ENCODE measurements at places on chromosomes 12 and 14.

DNA sequence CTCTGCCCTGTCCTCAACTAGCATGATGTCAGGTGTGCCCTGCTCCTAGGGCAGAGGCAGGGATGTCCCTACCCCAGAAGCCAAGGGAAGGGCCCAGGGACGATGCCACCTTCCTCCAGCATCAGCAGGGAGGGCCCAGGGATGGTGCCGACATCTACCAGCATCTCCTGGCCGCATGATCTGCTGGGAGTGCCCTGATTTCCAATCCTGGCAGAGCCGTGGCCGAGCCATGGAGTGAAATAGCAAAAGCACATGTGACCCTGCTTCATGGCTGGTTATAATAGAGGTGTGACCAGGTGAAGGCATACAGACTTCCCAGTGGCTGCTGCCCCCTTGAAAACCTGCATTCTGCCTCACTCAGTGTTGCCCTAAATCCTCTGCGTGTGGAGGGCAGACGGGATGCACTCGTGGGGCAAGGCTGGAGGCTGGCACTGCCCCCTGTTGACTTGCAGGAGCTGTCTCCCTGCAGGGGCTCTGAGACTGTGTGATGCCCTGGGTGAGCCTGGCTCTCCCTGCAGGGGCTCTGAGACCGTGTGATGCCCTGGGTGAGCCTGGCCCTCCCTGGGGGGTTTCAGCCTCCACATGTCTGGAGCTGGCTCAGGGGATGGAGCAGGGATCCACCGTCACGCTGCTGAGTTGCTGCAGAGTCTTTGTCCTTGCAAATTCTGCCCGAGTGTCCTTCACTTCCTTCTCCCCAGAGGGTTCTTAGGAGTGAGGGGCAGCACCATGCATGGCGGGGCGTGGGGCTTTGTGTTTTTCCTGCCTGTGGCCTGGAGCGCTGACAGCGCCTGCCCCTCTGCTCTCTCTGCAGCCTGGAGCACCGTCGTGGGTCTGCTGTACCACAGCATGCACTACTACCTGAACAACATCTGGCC lies 51.7 kb downstream of the ADGRD1 start:
- DNase-seq, result no peak

DNA sequence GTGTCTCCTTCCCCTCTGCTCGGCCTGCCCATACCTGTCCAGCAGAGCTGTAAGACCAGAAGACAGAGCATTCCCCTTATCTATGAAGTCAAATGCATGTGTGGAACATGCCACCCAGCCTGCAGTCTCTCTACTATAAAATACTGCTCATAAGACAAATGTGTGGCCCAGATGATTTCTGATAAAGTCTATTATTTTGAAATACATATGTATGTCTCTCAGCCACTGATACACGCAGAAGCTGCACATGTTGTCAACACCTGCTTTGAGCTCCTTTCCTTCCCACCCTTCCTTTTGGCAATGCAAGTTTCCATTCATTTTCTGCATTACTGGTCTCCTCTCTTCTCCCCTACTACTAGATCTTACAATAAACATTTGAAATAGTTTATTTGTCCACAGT lies 38.8 kb downstream of the NTF3 start:
- no peak for DNase-seq

DNA sequence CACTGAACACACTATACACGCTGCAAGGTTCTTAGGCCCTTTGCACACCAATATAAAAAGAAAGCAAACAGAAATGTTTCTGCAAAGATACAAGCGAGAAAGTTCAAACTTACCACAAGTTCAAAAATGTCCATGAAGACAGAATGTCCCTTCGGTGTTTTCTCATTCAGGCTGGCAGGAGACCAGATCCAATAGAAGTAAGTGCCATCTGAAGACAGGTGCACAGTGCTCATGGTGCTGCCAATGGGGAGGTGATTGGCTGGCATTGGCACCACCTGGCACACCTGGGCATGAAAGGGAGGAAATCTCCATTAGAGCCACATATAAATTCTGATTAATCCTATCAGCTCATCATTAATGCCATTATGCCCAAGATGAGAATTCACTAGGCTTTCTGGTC lies 76.3 kb downstream of the HECTD4 start:
- DNase-seq, result no peak

GRCh38 chr12:122841544-122842321 lies 6.5 kb downstream of the HIP1R start:
- peak; percentile 82 for DNase-seq

- DNase-seq, result no peak
Observed at GRCh38 chr14:83356080-83356479, 1822.4 kb upstream of the SEL1L start.

DNA sequence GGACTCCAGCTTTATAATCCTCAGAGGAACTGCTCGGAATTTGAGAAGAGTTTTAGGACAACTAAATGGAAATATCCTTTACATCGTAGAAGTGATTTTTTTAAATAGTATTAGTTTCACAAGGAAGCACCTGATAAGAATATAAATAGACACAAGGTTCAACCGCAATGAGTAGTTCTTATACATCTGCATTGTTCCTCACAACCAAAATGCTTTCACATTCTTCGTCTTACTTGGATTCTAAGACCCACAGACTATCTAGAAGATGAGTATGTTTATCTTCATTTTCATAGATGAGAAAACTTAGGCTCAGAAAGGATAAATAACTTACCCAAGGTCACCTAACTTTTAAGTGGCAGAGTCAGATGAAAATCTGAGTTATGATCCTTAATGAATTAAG lies 469.0 kb downstream of the GALC start:
- no peak for DNase-seq

DNA sequence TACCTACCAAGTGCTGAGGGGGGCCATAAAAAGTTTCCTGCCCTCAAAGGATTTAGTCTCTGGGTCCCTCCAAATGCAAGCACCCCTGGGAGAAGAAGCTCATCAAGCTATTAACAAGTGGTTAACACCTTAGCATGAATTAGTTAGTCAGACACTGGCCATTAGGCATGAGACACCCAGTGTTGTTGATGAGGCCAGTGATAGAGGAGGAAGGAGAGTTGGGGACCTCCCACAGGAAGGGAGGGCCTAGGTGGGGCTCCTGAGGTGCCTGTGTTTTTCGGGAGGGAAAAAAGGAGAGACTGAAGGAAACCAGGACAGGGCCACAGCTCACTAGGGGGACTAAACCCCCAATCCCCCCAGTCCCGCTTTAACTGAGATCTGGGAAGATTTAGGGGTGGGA lies 4.5 kb upstream of the KRT71 start:
- DNase-seq, result no peak

DNA sequence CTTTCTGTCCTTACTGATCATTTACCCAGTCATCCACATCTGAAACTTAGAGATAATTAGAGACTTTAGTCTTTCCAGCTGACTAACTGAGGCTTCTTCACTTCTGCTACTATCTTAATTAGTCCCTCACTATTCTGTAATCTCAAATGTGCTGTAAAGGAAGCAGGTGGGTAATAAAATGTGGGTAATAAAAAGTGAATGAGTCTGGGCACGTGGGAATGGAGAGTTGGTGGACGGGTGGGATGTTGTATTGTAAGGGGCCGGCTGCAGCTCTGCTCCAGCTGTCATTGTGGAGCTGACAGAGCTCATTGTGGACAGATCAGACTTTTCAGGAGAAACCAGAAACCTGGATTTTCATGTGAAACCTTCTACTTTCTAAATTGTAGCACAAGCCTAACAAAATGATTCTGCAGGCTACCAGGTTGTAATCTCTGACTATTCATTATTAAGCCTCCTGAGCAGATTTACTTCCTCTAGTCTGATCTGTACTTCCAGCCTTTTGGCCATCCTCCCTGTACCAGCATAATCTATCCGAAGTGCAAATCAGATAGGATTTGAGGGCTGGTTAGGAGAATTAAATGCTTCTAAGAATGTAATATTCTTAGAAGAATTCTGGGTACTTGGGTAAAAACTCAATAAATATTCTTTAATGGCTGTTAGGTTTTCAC lies 42.0 kb upstream of the BMAL2 start:
- DNase-seq, result no peak

- no peak for DNase-seq
Observed at GRCh38 chr14:29489911-29490425, 437.7 kb downstream of the PRKD1 start.

- no peak for DNase-seq
Observed at GRCh38 chr12:89072294-89073026, 279.8 kb downstream of the DUSP6 start.

- DNase-seq, result no peak
Observed at GRCh38 chr14:95057851-95058250, 99.5 kb downstream of the DICER1 start.

- DNase-seq, result no peak
Observed at GRCh38 chr14:59213368-59214315, 25.2 kb downstream of the DAAM1 start.

- no peak for DNase-seq
Observed at GRCh38 chr12:89029961-89030360, 322.3 kb downstream of the DUSP6 start.

DNA sequence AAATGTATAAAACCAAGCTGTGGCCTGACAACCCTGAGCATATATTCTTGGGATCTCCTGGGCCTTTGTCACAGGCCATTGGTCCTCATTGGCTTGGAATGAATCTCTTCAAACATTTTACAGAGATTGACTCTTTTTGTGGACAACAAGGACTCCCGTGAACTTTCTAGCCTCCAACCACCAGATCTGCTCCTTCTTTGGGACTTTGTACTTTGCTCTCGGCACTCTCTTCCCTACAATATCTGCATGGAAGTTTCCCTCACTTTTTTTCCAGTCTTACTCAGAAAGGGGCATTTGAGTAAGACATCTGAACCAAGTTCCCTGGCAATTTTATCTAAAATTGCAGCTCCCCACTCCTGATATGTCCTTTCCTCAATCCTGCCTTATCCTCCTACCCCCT lies 158.8 kb downstream of the PHLDA1 start:
- no peak for DNase-seq

- DNase-seq, result no peak
Observed at GRCh38 chr14:75432411-75432810, 4.6 kb downstream of the JDP2 start.

GRCh38 chr12:104641862-104642261 lies 185.1 kb downstream of the CHST11 start:
- no peak for DNase-seq

DNA sequence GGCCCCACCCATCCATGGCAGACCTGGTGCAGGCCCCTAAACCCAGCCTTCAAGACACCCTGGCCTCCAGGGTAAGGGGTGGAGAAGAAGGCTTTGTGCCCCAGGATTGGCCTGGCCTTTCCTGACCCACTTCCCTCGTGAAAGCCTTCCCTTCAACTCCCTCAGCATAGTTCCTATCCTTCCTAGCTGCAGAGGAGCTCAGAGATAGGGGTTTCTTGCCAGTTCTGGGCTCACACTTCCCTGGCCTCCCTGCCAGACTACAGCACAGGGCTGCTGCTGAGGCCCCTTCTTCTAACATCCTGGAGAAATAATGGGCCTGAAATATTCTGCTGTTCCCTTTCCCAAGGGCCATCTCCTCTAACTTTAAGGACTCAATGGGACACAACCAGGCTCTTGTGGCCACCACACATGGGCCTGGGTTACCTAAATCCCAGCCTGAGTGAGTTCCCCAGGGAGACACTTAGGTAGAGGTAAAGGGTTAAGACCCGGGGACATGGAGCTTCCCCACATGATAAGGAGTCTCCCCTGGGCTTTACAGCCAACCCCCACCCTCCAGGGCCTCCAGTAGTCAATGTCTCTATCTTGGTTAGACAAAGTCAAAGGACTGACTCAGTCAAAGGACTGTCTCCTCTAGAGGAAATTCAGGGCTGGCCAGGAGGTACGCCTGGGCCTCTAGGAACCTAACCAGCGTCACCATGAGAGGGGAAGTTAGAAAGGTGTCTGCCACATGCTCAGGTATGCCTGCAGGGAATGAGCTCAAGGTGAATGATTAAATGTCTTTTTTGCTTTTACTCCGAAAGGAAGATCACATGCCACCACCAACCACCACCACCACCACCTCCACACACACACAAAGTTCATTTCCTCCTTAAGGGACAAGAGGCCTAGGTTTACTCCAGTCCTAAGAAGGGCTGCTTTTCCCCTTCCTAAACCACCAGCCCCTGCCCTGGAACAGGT lies 7.1 kb downstream of the ZFP36L1 start:
- no peak for DNase-seq

DNA sequence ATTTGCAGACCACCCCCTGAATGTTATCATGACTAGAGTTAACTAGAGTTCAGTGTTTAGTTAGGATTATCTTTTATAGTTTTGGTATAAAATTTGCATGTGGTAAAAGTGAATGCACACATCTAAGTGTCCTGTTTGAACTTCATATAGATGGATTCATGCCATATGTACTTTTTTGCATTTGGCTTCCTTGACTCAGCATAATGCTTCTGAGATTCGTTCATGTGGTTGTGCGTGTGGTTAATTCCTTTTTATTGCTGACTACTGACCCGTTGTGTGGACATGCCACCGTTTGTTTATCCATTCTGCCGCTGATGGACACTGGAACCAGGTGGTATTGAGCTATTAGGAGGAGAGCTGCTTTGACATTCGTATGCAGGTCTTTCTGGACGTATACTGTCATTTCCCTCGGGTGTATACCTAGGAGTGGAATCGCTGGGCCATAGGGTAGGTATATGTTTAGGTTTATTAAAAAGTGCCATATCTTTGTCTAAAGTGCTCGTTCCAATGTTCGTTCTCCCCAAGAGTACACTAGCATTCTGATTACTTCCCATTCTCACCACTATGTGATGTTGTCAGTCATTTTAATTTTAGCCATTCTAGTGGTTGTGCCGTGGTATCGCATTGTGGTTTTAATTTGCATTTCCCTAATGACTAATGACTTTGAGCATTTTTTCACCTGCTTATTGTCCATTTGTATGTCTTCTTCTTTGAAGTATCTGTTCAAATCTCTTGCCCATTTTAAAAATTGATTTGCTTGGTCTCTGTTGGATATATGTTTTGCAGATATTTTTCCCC lies 37.7 kb downstream of the RIN3 start:
- no peak for DNase-seq

DNA sequence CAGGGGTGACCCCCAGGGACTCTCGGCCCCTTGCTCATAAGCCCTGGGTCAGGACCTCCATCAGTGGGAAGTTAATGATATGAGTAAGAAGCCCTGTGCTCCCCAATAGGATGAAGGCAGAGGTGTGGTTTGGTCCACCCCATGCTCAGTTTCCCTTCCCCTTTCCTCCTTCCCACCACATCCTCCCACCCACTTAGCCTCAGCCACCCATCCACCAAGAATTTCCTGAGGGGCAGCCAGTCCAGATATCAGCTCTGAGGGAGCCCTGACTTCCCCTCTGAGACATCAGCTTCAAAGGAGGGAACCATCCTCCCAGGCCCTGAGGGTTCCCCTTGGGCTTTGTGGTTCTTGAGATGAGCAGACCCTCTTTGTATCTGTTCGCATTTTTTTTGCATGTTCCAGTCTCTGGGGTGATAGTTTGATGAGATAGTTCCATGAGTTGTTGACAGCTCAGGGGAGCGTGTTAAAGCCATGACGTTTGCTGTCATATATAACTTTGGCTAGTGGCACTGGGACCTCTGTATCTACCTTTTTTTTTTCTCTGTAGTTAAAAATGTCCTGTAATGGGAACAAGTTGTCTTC lies 71.2 kb downstream of the LGMN start:
- peak; percentile 42 for DNase-seq

Data from midbrain (tissue), 1 donor.